ENCODE measurements at places on chromosomes 4 and X.
A peak's percentile ranks its signal among the peaks of the same experiment; 100 is the strongest.

- DNase-seq, result no peak
Measured at GRCh38 chr4:64001229-64001898, 407.9 kb downstream of the TECRL start.

- peak; percentile 49 for DNase-seq
Measured at GRCh38 chrX:54921427-54922021, 900 bp downstream of the TRO start.

DNA sequence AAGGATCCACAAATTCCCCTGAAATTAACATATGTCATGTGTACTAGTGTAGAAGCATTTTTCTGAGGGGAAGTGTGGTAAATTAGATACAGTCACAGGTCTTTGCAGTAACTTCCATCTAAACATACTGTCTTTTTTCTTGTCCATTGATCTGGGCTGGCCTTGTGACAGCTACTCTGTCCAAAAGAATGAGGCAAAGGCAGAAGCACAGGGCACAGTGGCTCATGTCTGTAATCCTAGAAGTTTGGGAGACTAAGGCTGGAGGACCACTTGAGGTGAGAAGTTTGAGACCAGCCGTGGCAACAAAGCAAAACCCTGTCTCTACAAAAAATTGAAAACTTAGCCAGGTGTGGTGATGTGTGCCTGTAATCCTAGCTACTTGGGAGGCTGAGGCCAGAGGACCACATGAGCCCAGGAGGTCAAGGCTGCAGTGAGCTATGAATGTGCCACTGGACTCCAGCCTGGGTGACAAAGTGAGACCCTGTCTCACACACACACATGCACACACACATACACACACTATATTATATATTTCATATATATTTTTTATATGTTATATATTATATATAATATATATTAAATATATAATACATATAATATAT, 47.6 kb downstream of the HAND2 start:
- no peak for DNase-seq

GRCh38 chr4:179145746-179146525, 1703.7 kb upstream of the AGA start:
- no peak for DNase-seq

DNA sequence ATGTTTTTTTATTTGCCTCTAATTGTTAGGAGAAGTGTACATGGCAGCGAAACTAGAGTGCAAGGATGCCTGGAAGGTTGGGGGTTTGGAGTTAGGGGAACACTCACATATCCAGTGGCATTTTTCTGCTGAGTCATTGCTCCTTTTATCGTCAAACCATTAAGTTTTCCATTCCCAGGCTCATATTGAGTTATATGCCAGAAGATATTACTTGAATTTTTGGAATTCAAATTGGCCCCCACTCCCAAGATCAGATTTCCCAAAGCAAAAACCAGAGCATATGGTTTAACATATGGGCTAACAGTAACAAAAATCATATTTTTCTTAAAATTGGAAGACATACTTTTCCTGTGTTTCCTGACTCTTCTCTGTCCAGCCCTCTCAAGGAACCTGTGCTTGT, 152.7 kb downstream of the FSTL5 start:
- no peak for DNase-seq

DNA sequence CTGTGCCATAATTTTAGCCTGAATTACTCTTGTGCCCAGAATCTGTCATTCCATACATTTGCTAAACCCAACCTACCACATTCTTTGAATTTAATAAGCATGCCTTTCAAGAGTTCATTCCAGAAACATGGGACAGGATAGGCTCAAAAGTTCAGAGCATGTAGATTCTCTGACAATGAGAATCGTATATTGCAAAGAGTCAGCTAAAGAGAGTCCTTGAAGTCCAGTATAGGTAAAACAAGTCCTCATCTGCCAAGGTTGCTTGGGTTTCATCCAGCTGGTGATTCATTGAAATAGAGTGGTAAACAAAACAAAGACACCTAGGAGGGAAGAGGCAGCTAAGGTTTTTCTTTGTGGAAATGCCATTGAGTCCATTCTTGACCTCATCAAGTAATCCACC, 249.3 kb upstream of the DIPK2B start:
- no peak for DNase-seq

DNA sequence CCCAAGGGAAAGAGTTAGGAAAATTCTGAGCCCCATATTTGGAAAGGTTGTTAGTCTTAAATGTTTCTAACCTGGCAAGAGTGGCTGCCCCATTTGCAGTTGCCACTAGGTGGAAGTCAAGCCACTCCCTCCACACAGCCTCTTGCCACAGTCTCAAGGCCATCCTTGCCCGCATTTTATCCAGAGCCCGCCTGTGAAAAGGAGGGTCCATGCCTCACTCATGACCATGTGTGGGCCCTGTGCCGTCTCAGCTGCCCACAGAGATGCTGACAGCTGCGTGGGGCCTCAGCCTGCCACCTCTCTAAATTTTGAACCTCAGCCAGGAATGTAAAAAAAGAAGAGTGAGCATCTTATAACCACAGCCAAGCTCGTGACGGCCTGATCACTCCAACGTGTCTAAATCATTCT, 201.5 kb upstream of the FAM241A start:
- DNase-seq, result no peak

GRCh38 chr4:8775751-8776355, 95.8 kb downstream of the HMX1 start:
- DNase-seq, result no peak

DNA sequence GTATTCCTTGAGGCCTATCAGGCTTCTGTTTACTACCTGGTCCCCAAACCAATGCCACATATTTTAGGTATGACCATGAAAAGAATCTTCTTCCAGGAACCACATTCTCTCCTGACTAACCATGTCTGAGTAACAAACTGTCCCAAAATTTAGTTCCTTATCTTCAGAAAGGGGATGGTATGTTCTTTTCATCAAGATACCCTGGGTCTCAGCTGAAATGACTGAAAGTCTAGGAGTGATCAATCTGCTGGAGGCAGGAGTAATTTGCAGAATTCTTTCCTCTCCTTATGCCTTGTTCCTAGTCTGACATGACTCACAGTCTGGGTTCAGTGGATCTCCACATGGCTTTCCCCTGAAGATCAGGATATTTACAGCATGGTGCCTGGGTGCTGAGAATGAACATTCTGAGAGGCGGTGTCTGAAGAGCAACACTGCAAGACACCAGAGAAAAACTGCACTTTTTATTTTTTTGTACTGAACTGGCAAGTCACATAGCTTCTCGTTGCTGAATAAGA, 665.5 kb downstream of the TLL1 start:
- no peak for DNase-seq

DNA sequence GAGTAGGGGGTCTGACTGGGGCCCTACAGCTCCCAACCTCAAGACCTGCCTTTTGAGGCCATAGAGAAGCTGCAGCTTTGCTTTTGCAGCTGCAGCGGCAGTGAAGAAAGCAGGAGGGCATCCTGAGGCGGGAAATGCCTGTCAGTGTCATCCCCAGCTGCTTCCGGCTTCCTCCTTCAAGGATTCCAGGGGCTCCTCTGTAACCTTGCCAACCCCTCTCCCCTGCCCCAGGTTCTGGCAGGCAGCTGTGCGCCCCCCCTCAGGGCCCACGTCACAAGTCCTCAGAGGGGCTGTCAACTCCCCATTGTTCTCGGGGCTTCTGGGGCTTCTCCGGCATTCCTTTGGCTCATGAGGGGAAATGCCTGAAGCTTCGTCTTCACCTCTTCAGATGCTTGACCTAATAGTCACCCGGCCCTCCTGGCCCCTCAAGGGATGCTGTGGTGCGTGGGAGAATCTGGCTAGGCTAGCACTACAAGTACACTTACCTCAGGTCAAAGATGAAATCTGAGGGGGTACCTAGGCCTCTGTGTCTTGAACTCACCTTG, 31.9 kb downstream of the APLN start:
- no peak for DNase-seq

DNA sequence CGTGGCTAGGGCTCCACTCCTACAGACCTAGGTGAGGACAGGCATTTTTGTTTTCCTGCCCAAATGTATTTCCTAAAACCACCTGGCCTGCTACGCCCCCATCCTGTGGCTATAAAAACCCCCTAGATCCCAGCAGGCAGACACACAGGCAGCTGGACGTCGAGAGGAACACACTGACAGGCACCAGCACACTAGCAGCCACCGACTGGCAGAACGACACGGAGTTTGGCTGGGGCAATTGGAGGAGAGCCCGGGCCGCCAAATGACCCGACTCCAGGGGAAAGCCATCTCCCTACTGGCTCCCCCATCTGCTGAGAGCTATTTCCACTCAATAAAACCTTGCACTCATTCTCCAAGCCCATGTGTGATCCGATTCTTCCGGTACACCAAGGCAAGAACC, 516.0 kb downstream of the FSTL5 start:
- no peak for DNase-seq

DNA sequence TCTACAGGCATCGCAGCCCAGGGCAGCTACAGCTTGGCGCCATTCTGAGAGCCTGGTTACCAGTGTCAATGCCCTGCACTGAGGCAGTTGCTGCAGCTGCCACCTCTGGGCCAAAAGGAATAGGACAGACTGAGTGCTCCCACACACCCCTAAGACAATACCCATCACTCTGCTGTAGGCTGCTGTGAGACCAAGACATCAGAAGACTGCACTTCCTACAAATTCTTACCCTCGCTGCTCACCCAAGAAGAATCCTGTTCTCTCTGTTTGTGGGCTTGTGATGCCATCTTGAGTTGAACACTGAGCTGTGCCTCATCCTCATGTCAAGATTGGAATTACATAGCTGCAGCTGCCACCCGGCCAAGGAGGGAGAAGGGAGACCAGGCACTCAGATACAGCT, 1847.0 kb upstream of the PCDH10 start:
- no peak for DNase-seq

- DNase-seq, result peak; percentile 21
Measured at GRCh38 chrX:39196192-39197102, 395.2 kb downstream of the MID1IP1 start.

- no peak for DNase-seq
Measured at GRCh38 chrX:84724576-84724975, 222.3 kb upstream of the HDX start.

- DNase-seq, result no peak
Measured at GRCh38 chrX:17299206-17299605, 75.8 kb upstream of the NHS start.

GRCh38 chrX:78119521-78120227, 15.6 kb downstream of the PGK1 start:
- no peak for DNase-seq

GRCh38 chrX:11944501-11944900, 186.5 kb downstream of the MSL3 start:
- no peak for DNase-seq

GRCh38 chr4:57971261-57971660, 861.1 kb upstream of the IGFBP7 start:
- DNase-seq, result no peak

DNA sequence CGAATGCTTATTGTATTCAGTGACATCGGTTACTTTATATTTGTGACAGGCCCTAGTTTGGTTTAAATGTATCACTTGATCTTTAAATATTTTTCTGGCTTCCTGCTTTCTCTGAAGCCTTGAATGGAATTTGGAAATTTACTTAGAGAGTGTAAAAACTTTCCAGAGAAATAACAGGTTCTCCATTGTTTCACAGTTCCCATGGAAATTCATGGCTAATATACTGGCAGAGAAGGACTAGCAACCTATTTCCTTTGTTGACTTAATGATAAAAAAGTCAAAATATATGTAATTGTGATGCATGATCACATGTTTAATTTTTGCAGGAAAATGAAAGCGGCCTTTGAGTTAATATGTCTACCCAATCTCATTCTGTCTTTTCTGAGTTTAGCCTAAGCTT, 13.2 kb downstream of the NEIL3 start:
- no peak for DNase-seq

GRCh38 chr4:37068580-37068979, 176.0 kb upstream of the NWD2 start:
- no peak for DNase-seq

DNA sequence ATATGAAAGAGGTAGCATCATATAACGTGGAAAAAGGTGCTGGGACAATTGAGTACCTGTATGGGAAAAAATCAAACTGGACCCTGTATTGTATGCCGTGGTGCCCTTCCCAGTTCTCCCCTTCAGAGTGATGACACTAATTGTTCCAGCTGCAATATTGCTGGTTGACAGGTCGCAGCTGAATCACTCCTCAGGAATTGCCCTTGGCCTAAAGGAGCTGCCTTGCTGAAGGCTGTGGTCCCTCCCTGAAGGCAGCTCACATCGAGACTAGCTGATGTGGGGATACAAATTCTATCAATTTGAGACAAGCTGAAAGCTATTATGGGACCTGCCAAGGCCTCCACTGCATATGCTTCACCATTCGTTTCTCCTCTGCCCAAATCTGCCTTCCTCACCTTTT, 39.3 kb upstream of the CXCL8 start:
- no peak for DNase-seq

DNA sequence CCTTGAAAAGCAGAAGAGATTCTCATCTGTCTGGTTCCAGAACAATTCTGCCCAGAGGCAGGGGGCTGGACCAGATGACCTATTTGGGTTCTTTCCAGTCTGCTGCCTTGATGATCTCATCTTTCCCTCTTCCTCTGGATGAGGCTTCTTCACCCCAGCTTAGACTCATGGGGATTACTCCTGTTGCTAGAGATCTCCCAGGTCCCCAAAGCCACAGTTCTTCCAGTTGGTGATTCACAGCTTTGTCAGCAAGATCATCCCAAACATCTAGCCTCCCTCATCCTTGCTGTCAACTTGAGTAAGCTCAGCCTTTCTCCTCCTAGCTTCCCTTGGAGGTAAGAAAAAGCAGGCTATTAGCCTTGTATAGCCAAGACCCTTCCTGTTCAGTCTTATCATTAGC, 64.2 kb upstream of the PJA1 start:
- no peak for DNase-seq

DNA sequence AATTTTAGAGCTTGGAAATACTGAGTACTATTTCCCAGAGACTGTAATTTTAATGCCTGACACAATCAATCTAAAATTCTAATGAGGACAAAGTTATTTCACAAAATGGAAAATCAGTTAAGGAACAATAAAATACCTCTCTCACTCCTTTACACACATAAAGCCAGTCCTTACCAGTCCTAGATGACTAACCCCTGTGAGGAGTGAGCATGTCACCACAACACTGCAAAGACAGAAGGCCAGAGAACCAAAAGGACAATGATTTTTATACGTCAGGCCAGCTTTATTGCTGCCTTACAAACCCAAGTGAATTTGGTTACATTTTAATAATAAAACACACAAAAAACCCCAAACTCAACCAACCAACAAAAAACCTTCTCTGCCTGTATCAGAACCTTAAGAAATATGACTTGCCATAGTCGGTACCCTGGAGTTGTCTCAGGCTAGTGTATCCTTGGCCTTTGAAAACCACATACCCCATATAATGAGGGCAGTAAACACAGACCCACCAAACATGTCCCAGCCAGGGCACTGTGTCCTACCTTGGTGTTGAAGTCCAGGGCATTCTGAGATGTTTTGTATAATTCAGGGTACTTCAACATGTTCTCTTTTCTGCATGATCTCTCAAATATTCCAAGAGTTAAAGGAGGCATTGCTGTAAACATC, 57.6 kb downstream of the SHISA3 start:
- no peak for DNase-seq

GRCh38 chr4:182826391-182826790, 90.8 kb downstream of the DCTD start:
- no peak for DNase-seq
